NCI-H2227 treated with DMSO at 0.1 percent for 48 hours (cell line): ENCODE measurements at places on chromosomes 2 and 18.

- DNase-seq, result no peak
Observed at GRCh38 chr2:100535855-100536254, 26.9 kb upstream of the PDCL3 start.

- DNase-seq, result no peak
Observed at GRCh38 chr18:6374935-6375529, 39.7 kb downstream of the L3MBTL4 start.

DNA sequence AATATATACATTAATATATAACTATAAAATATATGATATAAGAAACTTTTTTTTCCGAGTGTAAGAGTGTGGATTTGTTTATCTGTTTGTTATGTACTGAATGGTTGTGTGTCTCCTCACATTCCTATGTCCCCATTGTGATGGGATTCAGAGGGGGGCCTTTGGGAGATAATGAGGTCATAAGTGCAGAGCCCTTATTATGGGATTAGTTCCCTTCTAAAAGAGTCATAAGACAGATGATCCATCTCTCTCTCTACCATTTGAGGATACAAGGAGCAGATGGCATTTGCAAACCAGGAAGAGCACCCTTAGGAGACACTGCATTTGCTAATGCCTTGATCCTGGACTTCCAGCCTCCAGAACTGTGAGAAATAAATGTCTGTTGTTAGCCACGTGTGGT, 30.3 kb upstream of the SAP130 start:
- DNase-seq, result no peak

GRCh38 chr2:226796012-226796839, 3.4 kb downstream of the IRS1 start:
- no peak for DNase-seq

DNA sequence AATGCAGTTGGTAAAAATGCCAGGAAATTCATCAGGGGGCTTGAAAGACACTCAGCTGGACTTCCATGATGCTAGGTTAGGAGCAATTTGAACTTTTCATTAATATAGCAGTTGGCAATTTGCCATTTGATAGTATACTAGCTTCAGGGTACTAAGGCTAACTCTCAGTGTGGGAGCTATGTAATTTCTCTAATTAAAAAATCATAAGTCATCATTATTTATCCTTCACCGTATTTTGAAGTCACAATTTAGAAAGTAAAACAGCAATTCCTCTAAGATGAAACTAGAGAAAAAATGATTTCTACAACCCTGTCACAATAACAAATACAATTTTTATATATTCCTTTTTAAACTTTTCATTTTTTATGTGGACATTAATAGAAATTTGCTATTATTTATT, 190.8 kb downstream of the GPD2 start:
- no peak for DNase-seq

DNA sequence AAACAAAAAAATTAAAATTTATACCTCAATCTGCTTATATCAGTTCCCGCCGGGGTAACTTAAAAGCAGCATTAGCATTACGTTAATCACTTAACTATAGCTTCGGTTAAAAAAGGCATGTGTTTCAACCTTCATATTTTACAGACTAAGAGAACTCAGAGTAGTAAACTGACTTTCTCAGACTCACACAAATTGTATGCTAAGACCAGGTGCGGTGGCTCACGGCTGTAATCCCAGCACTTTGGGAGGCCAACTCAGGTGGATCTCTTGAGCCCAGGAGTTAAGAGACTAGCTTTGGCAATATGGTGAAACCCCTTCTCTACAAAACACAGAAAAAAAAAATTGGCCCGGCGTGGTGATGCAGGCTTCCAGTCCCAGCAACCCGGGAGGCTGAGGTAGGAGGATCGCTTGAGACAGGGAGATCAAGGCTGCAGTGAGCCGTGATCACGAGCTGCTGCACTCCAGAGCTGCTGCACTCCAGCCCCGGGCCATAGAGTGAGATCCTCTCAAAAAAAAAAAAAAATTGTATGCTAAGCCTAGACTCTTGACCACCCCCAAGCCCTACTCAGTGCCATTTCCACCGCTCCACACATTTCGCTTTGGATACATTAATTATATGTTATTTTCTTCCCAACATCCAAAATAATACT, 2.4 kb downstream of the HNRNPLL start:
- no peak for DNase-seq

DNA sequence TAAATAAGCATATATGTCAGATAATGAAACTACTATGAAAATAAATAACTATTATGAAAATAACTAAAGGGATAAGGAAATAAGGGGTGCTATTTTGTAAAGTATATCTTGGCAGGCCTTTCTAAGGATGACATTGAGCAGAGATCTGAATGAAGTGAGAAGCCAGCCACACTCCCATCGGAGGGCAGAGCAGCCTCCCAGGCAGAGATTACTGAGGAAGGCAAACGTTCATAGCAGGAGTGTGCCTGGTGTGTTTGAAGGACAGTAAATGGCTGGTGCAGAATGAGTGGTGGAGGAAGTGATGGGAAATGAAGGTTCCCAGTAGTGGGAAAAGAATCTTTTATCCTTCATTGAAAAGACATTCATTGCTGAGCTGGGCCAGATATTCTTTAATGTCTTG, 62.5 kb downstream of the SPHKAP start:
- DNase-seq, result no peak

- DNase-seq, result no peak
Observed at GRCh38 chr2:29405707-29406106, 290.5 kb downstream of the CLIP4 start.

- no peak for DNase-seq
Observed at GRCh38 chr2:196324211-196324610, 152.8 kb upstream of the STK17B start.

DNA sequence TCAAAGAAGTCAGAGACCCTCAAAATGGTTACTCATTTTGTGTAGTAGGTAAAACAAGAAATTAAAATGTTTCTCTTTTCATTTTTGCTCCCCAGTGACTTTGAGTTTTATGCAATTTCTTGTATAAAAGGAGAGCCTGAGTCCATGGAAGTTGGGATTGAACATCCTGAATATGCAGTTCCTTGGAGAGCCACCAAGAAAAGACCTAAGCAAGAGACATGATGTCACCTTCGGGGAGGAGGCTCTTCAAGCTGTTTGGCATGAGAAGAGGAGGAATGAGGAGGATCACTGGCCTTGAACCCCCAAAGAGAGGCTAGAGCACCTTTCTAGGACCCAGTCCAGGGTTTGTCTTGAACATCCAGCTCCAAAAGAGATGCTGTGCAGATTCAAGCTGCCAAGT, 83.5 kb upstream of the STPG4 start:
- DNase-seq, result no peak

DNA sequence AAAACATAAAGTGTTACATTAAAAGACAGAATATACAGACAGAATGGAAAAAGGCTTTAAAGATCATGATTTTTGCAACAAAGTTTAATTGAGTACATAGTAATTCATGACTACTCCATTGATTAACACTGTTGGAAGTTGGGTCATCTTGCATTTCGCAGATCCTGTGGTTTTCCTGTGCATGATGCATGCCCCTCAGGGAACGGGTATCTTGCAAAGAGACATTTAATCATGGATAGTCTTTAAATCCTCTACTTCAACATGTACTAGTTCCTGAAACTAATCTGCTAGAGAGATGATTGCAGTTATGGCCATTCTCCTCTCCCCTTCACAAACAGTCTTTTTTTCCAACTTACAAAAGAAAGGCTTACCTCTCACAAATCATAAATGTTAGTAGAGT, 155.6 kb upstream of the DSEL start:
- DNase-seq, result no peak

DNA sequence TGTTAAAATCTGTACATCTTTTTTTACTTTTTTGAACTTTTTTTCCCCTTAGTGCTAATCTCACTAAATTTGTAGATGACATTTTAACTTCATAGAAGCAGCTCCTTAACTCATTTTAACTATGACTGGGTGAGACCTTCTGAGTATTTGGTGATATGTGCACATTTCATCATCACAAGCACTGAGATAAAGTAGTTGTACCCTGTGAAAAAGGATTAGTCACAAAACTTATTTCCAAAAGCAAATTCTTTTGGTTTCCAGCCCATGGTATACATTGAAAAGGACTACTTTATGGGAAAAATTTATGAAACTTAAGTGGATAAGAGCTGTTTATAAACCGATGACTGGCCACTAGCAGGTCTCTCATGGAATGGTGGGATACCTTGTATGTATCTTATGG, 581.5 kb downstream of the PLCL1 start:
- no peak for DNase-seq

DNA sequence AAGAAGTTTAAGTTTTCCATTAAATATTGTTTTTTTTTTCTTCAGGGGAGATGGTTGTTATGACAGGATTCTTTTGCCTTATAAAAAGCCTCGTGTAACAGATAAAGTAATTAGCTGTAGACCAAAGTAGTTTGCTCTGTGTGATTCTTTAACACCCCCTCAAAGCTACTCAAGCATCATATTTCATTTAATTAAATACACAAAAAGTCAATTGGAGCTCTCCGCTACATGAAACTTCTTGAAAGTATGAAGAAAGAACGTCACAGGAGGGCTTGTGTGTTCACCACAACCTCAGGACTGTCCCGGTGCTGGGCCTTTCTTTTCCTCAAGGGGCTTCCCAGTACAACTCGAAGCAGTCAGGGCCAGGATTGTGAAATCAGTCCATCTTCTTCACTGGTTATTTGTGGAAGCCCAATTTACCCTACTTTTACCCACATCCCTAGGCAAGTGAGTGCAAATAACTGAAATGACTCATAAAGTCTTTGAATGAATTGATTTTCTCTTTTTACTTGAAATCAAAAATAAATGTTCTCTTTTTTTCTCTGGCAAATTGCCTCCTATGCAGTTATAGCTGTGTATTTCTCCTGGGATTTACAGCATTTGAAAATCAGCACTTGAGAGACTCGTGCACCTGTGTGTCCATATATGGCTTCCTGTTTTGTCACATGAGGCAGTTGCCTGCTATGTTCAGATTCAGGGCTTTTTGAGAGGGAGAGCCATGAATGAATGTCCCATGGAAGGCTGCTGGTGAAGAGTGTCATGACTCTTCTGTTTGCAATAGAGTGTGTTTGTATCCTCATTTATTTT, 48.6 kb downstream of the LINC00305 start:
- DNase-seq, result no peak

- DNase-seq, result no peak
Observed at GRCh38 chr2:52936029-52936428, 831.6 kb upstream of the CHAC2 start.
